ENCODE measurements at places on chromosomes 1 and 21.

DNA sequence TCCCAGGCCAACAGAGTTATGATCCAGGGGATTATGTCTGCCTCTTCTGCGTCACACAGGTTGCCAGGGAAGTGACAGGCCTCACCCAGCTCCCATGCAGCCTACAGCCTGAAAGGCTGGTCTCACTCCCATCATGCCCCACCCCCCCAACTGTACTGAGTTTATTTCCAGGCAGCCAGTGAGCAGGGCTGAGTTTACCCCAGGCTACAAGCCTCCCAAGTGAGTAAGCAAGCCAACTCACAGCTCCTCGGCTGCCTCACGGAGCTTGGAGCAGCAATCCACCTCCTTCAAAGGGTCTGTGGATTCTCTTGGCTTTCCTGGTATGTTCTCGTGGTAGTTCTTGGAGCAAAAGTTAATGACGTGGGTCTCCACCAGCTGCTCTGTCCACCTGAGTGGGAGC is 1147.6 kb upstream of the ADGRL4 start:
- no peak for DNase-seq

GRCh38 chr1:227318853-227319607 is 738 bp upstream of the CDC42BPA start:
- no peak for DNase-seq

- DNase-seq: no peak
Observed at GRCh38 chr21:16811970-16812369, 700.9 kb upstream of the CXADR start.

GRCh38 chr1:206952171-206952570 is 5.9 kb upstream of the PIGR start:
- DNase-seq: no peak

DNA sequence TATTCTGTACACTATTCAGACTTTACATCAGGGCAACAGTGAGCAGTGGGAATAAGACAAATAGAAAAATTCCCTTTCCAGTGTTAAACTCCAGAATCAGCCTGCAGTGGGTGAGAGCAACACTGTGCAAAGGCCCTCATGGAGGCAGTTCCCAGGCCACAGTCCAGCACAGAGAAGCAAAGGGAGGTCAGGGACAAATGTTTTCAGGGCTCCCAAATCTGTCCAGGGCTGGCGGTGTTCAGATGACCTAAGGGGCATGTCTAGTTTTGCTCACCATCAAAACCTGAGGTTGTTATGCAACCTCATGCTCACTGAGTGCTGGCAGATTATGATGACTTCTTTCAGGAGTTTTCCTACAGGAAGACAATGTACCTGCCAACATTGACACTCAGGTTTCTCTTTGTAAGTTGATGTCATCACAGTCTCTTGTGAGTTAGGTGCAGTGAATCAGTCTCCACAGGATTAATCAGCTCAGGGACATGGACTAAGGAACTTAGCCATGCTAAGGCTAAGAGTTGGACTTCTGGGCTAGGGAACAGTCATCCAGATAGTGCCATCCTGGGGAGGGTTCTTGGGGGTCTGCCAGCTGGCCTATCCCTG is 3.6 kb upstream of the LCE5A start:
- DNase-seq: no peak

DNA sequence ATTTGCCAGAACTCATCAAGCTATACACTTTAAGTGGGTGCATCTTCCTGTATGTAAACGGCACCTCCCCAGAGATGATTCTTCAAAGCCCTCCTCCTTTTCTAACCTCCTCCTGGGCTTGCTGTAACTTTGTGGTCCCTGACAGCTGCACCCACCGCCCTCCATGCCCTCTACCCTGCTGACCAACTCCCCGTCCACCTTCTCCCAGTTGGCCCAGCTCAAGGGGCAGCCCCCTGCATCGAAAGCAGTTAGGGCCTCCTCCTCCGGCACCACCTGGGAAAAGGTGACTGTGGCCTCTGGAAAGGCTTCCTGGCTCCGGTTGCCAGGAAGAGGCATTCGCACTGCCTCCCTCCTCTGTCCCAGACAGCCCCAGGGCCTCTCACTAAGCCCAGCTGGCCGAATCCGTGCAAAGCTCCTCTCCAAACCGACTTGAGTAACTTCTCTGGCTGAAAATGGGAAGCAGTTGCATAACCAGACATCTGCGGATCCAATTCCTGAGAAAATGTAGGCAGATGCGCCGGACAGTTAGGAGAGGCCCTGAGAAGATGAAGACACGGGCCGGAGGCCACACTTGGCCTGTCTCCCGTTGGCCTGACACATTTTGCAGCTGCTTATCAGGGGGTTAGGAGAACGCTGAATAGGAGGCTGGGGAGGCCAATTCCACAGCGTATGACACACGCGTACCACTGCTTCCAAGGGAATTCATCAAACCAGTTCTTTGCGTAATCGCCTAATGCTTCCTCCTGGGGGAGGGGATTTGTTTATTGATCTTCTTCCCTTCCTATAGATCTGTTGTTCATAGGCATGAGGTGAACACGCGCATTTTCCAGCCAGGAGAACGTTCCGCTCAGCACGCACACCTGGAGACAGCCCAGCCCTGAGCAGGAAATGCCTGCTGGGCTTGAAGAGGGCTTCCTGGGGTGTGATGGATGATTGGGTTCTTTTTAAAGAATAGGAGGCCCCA is 48.7 kb upstream of the COL6A2 start:
- no peak for DNase-seq

DNA sequence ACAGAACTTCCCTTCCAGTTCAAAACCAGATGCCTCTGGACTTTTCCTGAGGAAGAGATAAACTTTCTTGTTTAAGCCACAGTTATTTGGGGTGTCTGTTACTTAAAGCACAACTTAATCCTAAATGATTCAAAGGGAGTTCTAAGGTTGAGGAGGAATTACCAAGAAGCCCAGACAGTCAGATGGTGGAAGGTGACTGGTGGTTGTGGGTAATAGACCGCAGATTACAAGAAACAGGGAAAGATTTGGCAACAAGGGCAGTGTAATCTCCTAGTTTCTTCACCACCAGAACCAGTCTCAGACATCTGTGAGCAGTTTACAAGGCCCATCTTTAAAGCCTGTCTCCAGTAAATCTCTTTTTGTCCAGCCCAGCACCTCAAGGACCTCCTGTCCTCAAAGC is 130.1 kb upstream of the CTTNBP2NL start:
- no peak for DNase-seq

DNA sequence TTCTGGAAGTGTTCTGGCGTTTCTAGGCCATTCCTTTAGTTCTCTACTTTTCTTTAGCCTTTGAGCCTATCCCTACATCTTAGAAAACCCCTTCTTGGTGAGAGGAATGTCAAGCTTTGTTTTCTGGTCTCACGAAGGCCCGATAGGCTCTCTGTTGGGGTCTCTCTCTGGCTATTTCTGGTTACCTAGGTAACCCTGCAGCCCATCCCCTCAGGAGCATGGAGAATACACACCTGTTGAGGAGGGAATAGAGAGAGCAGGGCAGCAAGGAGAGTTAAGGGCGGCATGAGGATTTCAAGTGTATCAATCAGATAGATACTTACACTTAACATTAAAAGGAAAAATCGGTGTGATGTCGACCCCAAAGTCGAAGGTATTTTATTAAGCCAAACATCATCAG is 45.7 kb downstream of the LRRC8D start:
- DNase-seq: no peak

DNA sequence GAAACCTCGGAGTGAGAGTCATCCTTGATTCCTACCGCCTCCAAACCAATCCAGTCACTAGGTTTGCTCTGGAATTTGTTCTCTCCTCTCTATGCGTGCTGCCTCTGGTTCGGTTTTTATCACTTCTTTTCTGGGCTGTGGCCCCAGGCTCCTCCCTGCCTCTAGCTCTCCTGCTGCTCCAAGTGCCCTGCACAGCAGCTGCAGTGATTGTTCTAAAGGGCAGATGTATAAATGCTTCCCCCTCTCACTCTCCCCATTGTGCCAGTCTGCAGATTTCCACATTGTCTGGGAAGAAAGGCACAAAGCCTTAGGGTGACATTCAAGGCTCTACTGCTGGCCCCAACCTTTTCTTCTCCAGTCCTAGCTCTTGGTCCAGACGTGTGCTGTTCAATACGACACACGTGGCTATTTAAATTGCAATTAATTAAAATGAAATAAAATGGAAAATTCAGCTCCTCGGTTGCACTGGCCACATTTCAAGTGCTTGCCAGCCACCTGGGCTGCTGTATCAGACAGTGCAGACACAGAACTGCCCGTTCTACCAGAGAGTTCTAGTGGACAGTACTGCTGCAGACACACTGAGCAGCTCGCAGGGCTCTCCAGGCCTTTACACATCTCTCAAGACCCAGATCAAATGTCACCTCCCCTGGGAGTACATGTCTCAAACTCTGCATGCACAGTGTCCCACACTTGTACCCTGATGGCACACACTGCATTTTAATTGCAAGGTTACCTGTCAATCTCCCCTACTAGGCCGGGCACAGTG is 12.4 kb downstream of the TRIM62 start:
- no peak for DNase-seq

DNA sequence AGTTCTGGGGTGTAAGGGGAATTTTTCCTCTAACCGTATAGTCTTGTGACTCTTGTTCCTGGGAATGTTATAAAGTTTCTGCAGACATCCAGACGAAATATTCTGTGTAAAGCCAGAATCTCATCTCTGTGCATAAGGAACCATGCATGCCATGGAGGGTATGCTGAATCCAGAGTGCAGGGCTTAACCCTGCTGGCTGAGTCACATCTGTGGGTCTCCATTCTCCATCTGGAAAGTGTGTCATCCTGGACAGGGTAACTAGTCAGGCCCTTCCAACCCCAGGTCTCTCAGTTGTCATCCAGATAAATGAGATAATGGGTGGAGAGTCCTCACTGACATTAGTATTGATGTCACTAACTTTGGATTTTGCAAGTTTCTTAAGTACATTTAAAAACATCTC is 48.8 kb downstream of the ATP5PO start:
- no peak for DNase-seq

GRCh38 chr1:43853161-43853921 is 80.3 kb upstream of the ARTN start:
- DNase-seq: peak; percentile 63

DNA sequence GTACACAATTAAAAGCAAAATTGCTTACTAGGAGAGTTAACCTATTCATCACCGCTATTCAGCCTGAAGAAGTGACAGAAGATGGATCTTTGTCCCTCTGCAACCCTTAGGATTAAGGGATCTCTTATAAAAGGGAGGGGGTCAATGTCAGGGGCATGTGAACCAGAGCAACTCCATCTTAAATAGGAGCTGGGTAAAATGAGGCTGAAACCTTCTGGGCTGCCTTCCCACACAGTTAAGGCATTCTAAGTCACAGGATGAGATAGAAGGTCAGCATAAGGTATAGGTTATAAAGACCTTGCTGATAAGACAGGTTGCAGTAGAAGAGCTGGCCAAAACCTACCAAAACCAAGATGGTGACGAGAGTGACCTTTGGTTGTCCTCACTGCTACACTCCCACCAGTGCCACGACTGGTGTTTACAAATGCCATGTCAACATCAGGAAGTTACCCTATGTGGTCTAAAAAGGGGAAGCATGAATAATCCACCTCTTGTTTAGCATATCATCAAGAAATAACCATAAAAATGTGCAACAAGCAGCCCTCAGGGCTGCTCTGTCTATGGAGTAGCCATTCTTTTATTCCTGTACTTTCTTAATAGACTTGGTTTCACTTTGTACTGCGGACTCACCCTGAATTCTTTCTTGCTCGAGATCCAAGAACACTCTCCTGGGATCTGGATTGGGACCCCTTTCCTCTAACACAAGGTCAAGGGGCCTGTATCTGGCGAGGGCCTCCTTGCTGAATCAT is 35.3 kb upstream of the NEK2 start:
- DNase-seq: no peak

GRCh38 chr1:20723159-20723536 is 5.3 kb upstream of the KIF17 start:
- no peak for DNase-seq

- no peak for DNase-seq
Observed at GRCh38 chr1:5576011-5576672, 416.1 kb downstream of the NPHP4 start.

DNA sequence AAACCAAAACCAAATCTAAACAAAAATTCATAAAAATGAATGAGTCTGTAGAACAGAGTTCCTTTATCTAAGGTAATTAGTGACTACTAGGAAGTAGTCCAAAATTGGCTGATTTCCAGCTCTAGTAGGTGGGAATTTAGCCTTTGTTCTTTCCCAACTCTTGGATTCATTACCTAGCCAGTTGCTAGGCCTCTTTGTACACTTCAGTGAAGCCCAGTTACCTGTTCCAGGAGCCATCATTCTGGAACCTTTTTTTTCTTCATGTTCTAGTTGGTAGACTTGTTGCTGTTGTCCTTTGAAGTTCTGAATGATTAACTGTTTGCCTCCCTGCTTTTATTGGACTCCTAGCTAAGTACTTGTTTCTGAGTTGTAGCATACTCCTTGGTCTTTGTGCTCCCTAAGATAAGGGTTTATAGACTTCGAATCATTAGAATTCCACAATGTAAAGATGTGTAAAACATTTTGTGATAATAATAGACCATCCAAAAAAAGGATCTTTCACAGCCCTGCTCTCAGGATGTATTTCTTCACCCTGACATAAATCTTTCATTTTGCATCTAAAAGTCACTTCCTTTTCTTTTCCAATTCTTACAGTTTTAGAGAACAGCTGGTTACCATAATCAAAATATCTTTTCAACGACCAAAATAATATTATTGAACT is 9.8 kb downstream of the PLA2G4A start:
- no peak for DNase-seq

- no peak for DNase-seq
Observed at GRCh38 chr21:42688226-42688840, 34.9 kb downstream of the PDE9A start.

DNA sequence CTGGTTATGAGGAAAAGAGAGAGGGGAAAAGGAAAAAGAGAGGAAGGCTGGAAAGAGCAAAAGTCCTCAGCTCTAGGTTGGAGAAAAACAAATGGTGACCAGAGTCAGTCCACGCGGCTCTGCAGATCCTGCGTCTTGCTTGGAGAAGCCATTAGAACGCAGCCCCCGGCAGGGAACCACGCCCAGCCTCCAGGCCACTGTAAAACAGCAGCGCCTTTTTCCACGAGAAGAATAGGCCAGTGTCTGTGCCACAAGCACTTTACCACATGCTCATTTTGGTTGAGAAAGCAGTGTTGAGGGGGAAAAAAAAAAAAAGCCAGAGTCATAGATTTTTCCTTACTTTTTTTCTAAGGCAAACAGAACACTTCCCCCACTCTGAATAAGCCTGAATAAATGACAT is 846.9 kb upstream of the ADAMTS5 start:
- DNase-seq: no peak

- DNase-seq: no peak
Observed at GRCh38 chr1:199804526-199804925, 223.0 kb upstream of the NR5A2 start.
